ENCODE measurements at places on chromosomes 7 and 10.

- no peak for DNase-seq
Observed at GRCh38 chr10:117885206-117885829, 161.4 kb downstream of the RAB11FIP2 start.

DNA sequence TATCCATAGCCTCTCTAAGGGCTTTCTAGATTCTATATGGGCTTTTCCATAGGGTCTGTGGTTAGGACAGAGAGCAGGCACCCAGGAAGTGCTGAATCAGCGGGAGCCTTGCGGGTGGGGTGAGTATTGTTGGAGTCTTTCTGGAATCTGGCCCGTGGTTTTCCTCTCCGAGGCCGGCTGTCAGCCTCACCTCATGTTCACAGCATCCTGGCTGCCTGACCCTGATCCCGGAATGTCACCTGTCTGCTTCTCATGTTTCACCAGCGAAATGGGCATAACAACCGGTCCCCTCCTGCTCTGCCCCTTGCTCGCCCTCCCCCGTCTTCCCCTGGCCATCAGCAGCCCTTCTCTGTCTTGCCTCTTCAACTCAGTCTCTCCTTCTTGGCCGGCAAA is 36.5 kb downstream of the DDIT4 start:
- DNase-seq = no peak

DNA sequence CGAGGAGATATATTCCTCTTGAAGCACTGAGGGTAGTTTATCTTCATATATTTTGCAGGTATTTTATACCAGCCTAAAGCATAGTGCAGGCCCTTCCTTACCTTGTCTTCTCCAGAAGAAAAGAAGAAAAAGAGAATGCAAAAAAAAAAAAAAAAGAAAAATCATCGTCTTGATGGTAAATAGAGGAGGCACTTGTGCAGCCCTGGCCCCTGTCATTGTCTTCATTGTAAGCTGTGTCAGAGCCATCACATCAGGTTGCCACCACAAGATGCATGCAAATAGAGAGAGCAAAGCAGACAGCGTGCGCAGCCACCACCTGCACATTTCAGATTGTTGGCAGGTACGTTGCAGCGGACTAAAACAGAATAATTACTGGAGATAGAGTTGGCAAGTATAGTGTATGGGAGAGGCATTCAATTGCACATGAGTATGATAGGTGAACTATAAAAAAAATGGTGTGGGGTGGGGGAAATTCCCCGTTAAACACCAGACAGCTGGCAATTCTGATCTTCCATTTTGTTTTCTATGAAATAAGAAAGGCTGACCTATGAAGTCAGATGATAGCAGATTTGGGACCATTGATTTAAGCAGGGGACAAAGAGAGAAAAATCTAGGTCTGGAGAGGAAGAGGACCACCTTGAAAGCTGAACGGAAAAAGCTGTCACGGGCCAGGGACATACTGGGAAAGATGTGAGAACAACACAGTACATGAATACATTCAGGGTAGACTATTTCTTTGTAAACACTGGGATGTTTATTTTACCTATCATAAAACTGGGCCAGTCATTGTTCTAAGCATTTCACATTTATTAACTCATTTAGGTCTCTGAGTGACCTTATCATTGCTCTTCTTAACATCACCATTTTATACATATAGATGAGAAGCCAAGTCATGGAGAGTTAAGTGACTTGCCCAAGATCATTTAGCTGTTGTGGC is 306.3 kb upstream of the SP8 start:
- no peak for DNase-seq

GRCh38 chr7:140857048-140857447 is 67.7 kb downstream of the BRAF start:
- no peak for DNase-seq

DNA sequence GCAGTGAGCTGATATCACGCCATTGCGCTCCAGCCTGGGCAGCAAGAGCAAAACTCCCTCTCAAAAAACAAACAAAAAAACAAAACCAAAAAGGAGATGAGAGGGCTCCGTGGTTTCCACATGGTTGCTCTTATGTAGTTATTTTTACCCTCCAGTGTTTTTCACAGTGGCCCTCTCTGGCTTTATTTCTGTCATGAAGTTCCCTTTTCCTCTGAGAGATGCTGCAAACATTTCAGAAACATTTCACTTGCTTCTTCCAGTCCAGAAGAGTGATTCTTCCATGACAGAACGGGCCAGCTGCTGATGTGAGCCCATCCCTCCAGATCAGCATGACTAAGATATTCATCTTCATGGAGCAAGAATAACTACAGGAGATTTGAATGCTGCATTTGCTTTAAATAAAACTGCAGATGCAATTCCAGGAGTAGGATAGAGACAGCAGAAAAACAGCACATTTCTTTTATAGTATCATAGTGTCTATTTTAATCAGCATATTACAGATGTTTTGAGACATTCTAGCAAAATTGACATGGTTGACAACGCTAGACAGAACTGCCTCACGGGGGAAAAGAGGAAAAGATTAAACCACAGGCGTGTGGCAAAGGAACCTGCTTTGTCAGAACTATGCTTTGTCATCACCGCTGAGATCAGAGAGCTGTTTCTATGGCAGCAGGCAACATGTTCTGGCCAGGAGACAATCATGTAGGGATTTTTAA is 40.3 kb downstream of the NRCAM start:
- DNase-seq = no peak

GRCh38 chr10:100006243-100006886 is 3.4 kb downstream of the DNMBP start:
- DNase-seq = no peak

DNA sequence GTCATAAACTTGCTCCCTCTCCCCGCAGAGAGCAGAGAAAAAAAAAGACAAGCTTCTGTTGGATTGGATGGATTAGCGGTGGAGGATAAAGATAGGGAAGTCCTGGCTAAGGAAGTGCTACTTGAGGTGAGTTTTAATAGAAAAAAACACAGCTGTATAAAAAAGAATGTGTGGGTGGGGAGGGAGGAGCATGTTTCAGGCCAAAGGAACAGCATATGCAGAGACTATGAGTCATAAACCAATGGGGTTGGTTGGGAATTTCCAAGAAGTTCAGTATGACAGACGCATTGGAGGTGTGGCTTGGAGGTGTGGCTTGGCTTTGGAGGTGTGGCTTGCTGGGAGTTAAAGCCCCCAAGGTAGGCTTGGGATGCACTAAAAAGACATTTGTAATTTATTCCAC is 103.0 kb upstream of the LSM8 start:
- DNase-seq = no peak

DNA sequence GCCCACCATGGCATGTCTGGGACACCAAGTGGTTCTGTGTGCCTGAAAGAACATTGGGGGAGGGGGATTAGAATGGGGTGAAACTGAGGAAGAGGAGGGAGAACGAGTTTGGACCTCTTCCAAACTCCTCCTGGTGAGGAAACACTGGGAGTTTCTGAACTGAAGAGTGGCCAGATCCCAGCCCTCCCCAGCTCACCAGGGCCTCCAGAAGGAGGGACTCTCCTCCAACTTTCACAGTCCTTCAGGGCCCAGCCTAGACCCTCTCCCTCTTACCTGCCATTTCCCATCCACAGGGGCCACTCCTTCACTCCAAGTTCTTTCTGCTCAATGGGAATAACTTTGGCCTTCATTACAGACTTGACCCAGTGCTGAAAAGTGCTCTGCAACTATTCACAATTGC is 132.0 kb upstream of the FOXK1 start:
- no peak for DNase-seq

- DNase-seq = no peak
Observed at GRCh38 chr10:43821103-43821502, 172.4 kb upstream of the ZNF32 start.

DNA sequence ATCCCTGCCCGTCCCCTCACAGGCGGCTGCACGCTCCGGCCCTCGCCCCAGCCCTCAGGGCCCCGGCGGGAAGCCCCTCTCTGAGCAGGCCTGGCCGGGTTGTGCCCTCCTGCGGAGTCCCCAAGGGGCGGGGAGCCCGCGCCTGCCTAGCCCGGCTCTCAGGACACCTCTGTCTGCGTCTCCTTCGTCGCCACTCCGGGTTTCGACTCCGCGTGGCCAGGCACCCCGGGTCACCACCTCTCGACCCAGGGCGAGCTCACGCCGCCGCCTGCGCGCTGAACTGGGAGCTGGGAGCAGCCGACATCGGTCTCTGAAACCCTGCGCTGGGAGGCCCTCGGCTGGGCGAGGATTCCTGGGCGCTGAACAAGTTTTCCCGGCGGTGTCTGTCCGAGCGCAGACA is 6.2 kb upstream of the OGDHL start:
- DNase-seq = no peak

- DNase-seq = no peak
Observed at GRCh38 chr7:39238234-39238869, 260.6 kb downstream of the POU6F2 start.

GRCh38 chr10:126049759-126050700 is 153.7 kb downstream of the FANK1 start:
- DNase-seq = no peak

- no peak for DNase-seq
Observed at GRCh38 chr10:70121281-70121949, 11.2 kb downstream of the AIFM2 start.

DNA sequence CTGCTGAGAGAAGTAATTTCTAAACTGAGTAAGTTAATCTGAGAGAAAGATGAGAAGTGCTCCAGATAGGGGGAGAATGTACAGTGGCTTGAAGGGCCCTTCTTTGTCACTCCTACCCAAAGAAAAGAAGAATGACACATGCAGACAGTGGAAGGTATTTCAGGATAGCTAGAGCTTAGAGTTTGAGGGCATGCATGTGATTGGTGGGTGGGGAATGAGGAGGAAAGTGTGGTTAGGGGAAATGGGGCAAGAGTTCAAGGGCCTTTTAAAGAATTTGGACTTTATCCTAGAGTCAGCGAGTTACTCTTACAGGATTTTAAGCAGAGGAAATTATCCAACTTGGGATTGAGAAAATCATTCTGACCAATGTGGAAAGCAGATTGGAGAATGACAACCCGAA is 50.0 kb downstream of the ANLN start:
- DNase-seq = no peak

- DNase-seq = no peak
Observed at GRCh38 chr10:97129666-97130065, 56.1 kb downstream of the SLIT1 start.

- DNase-seq = no peak
Observed at GRCh38 chr7:55056068-55056467, 37.3 kb downstream of the EGFR start.

- DNase-seq = no peak
Observed at GRCh38 chr10:126387931-126388911, at the start of gene ADAM12. ADAM12 (minus strand) TSS chr10:126388477; CDS start chr10:126388145, 332 bp downstream.

- no peak for DNase-seq
Observed at GRCh38 chr10:22710139-22710745, 4.1 kb downstream of the PIP4K2A start.

- DNase-seq = no peak
Observed at GRCh38 chr7:39133088-39133487, 155.4 kb downstream of the POU6F2 start.

GRCh38 chr10:88783724-88784123 is 18.8 kb upstream of the LIPM start:
- no peak for DNase-seq

- peak; percentile 56 for DNase-seq
Observed at GRCh38 chr10:23702977-23703414, 264.1 kb downstream of the OTUD1 start.

GRCh38 chr10:116873134-116873533 is 23.8 kb downstream of the ENO4 start:
- no peak for DNase-seq

- DNase-seq = no peak
Observed at GRCh38 chr7:45717537-45718235, 143.5 kb downstream of the ADCY1 start.

GRCh38 chr7:29920491-29920890 is 69.1 kb downstream of the SCRN1 start:
- DNase-seq = no peak

GRCh38 chr10:707861-708260 is 18.4 kb upstream of the DIP2C start:
- DNase-seq = no peak

- no peak for DNase-seq
Observed at GRCh38 chr10:117550076-117550475, 7.5 kb downstream of the EMX2 start.
